ENCODE measurements at places on chromosomes 2 and 18. TPM values are rescaled to one million over a fixed set of nuclear protein-coding genes. Genes with fewer than 3 reads are reported as not detected.
A peak's percentile ranks its signal among the peaks of the same experiment; 100 is the strongest.

GRCh38 chr2:54525321-54525720 is 69.2 kb downstream of the SPTBN1 start:
- DNase-seq: no peak

DNA sequence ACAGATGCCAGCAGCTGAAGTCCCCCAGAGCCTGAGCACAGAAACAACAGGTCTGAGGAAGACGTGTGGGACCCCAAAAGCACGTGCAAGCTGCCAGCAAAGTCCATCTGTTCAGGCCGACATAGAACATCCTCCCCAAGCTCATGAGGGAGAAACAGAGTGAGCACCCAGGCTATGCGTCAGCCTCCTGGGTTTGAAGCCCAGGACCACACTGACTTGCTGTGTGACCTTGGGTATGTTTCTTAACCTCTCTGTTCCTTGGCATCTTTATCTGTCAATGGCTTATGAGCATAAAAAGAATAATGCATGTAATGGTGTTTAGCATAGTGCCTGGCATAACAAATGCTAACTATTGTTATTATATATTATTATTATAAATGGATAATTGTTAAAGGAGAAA is 40.3 kb downstream of the COL4A4 start:
- no peak for DNase-seq

The MLPH gene
- total RNA-seq: 27.1 TPM

DNA sequence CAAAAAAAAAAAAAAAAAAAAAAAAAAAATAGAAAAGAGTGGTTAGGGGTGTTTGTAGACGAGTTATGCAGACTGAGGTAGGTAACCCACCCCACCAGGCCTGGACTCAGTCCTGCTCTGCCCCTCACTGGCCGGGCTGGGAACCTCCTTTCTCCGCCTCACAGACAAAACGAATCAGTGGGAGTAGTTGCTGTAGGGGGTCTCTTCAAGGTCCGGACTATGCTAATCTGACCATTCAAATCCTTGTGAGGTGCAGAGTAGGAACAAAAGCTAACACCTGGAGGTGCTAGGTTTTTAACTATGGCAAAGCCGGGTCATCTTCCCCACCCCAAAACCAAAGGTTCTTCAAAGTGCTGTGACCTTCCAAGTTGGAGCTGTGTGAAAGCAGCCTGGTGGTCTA is 223.7 kb downstream of the SLC4A3 start:
- no peak for DNase-seq

- DNase-seq: no peak
Measured at GRCh38 chr2:210998334-210998733, 441.9 kb downstream of the CPS1 start.

GRCh38 chr2:235614176-235614860 is 120.5 kb downstream of the AGAP1 start:
- DNase-seq: no peak

DNA sequence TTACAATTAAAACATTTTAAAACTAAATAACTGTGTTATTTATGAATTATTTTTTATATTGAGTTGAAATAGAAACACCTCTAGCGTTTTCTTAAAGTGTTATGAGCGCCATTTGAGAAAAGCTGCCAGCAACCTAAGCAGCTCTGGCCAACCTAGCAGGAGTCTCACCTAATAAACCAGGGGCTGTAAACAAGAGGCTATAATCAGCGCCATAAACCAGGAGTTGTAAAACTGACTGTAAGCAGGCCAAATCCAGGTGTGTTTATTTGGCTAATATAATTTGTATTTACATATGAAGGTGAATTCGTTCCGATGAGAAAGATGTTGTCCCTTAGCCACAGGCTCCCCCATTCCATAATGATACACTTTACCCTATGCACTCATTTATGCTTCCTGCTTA is 34.7 kb downstream of the LRRTM1 start:
- DNase-seq: no peak

DNA sequence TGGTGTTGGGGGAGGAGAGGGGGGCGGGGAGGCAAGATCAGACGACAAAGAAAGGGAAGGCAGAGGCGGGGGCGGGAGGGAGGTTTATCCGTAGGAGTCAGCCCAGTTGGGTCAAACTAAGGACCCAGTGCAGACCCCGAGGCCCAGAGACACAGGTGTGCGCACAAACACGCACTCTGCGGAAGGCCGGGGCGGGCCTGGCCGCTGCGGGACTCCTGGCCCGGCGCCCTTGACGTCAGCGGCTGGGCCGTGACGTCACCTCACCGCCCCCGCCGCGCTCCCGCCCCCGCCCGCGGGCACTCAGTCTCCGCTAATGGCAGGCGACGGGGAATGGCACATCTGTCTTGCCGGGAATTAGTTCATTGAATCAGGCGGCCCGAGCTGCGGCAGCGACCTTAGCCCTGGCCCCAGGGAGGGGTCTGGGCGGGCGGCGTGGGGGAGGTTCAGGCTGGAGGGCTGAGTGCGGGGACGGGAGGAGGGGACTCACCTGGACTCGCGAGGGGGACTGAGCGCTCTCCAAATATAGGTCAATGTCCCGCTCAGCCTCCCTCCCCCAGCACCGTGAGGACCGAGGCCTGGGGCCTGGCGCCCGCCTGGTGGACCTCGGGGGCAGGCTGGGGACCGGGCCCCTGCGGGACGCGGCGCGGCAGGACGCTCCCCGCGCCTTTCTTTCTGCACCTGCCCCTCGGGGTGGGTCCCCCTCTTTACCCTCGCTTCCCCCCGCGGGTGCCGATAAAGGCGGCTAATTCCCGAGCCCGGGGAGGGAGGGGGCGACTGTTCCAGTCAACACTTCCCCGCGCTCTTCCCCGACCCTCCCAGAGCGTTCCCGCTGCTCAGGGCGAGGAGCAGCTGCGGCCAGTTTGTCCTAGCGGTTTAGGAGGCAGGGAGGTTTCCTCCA is 15.5 kb upstream of the ECEL1 start:
- peak; percentile 44 for DNase-seq

GRCh38 chr2:64219149-64219548 is 74.9 kb upstream of the PELI1 start:
- DNase-seq: no peak

DNA sequence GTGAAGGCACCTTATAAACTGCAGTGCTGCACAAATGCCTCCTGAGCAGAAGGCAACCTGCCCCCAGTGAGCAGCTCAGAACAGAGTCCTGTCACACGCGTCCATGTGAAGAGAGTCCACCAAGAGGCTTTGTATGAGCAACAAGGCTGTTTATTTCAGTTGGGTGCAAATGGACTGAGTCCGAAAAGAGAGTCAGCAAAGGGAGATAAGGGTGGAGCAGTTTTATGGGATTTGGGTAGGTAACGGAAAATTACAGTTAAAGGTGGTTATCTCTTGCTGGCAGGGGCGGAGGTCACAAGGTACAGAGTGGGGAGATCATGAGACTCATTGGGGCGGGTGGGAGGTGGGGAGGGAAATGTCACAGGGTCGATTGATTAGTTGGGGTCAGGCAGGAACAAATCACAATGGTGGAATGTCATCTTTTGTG is 53.4 kb upstream of the RALBP1 start:
- DNase-seq: no peak

The SERPINB10 gene
- not detected for total RNA-seq

DNA sequence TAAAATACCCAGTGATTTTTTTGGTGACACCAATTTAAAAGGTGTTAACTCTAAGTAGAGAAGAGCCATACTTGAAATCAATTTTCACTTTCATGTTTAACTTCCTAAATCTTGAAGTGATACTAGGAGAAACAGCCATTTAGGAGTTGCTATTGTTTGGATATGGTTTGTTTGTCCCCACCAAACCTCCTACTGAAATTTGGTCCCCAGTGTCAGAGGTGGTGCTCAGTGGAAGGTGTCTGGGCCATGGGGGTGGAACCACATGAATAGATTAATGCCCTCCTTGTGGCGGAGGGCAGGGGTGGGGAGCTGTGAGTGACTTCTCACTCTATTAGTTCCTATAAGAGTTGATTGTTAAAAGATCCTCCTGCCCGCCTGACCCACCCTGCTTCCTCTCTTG is 377.9 kb downstream of the DLGAP1 start:
- no peak for DNase-seq

GRCh38 chr18:51196118-51196810 is 1.2 kb downstream of the MEX3C start:
- peak; percentile 15 for DNase-seq

- DNase-seq: no peak
Measured at GRCh38 chr18:57527556-57528229, 58.8 kb downstream of the FECH start.

GRCh38 chr2:113876503-113877387 is 13.1 kb upstream of the ACTR3 start:
- peak; percentile 84 for DNase-seq

DNA sequence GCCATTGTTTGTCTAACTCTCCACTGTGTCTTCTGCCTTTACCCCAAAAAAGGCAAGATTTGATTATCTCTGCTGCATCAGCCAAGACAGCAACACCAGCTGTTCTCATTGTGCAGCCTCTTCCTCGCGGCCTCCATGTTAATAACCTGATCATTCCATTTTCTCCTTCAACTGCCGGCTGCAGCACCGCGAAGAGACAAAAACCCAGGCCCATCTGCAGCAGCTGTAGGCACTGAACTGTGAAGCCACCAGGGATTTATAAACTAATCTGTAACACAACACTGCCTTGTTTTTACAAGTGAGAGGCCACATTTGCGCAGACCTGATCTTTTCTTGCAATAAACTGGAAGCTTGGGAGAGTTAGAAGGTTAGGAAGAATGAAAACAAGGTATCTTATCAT is 147.8 kb downstream of the SATB2 start:
- no peak for DNase-seq

The DAW1 gene
- total RNA-seq: 1.1 TPM

The CAVIN2 gene
- total RNA-seq: 16.4 TPM

The DOK6 gene
- not detected for total RNA-seq

GRCh38 chr18:48569915-48570264 is 31.1 kb downstream of the CTIF start:
- DNase-seq: no peak

DNA sequence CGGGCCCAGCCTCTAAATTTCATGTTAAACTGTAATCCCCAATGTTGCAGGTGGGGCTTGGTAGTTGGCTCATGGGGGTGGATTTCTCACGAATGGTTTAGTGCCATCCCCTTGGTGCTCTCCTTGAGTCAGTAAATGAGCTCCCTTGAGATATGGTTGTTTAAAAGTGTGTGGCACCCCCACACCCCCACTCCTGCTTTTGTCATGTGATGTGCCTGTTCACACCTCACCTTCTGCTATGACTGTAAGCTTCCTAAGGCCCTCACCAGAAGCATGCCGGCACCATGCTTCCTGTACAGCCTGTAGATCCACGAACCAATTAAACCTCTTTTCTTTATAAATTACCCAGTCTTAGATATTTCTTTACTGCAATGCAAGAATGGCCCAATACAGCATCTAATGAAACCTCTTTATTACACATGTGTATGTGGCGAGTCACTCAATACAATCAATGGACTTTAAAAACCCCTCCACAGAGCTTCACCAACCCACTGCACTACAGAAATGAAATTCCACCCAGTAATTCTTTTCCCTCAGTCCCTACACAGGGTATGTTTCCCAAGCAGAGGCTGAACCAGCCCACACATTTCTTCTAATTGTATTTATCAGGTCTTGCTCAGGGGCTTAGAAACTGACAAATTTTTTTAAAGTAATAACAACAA is 47.3 kb downstream of the WDFY1 start:
- no peak for DNase-seq

- DNase-seq: no peak
Measured at GRCh38 chr18:11224153-11224552, 74.8 kb upstream of the PIEZO2 start.

DNA sequence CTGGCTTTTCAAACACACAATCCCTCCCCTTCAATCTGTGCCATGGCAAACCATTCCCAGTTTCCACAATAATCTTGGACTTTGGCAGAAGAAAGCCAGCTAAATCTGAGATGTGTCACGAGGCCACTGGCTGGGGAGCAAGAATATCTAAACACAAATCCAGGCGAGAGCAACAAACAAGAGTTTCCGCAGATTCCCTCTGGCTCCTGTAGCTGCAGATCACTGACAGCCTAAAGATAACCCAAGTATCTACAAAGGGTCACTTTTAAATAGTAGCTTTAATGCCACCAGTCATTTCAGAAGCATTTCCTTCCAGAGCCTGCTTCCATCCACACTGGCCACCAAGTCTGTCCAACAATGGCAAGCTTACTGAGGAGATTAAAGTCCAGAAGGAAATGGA is 86.9 kb downstream of the ACVR1 start:
- no peak for DNase-seq

The KLHL41 gene
- 0.35 TPM for total RNA-seq

DNA sequence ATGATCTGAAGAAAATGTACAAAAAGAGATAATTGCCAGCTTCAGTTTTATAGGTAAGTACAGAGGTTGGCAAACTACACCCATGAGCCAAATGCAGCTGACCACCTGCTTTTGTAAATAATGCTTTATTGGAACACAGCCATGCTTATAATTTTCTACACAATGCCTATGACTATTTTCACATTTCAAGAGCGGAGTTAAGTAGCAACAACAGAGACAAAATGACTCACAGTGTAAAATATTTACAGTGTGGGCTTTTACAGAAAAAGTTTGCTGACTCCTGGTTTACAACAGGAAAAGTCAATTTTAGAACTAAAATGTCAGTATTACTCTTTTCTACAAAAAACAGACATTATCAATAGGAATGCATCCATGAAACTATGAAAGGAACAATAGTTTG is 26.0 kb downstream of the CWC22 start:
- peak; percentile 53 for DNase-seq

- DNase-seq: peak; percentile 17
Measured at GRCh38 chr18:65527879-65528633, 222.8 kb upstream of the CDH7 start.

DNA sequence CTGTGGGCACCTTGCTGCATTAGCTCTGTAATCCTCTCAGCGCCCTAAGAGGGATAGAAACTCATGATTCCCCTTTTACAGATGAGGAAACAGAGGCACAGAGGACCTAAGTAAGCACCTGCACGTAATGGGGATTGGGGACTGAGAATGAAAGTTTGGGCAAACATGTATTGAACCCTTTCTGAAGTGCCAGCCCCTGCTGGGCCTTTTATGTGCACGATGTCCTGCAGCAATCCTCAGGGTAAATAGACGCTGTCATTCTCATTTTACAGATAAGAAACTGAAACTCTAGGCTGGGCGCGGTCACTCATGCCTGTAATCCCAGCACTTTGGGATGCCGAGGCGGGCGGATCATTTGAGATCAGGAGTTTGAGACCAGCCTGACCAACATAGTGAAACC is 117.4 kb downstream of the STPG4 start:
- no peak for DNase-seq

GRCh38 chr18:34807106-34807796 is 97.2 kb downstream of the DTNA start:
- DNase-seq: peak; percentile 51

The ABCG5 gene
- total RNA-seq: not detected

The FBXO36 gene
- total RNA-seq: 2.2 TPM

DNA sequence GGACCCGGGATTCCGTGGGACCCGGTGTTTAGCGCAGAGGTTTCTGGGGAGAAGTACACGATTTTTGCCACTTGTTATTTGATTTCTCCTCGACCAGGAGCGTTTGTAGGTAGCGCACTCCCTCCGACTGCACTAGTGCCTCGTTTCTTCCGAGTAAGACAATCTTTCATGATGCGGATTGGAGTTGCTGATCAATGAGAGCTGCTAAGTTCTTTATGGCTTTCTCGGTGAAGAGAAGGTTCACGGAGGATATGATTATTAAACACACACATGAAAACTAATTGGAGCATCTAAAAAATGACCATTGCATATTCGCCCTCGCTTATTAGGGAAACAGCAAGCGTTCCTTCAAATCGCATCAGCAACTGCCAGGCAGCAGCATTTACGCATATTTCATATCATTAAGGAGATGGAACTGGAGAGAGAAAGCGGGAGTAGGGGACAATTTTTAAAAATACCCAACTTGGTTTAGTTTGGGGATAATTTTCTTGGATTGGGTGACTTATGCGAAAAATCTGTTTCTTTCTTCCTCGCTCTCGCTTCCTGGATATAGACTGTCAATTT is 616 bp downstream of the EML6 start:
- peak; percentile 37 for DNase-seq

All from MCF 10A (cell line).